ENCODE measurements at places on chromosomes 12 and 14. TPM values are rescaled to one million over a fixed set of nuclear protein-coding genes. Genes with fewer than 3 reads are reported as not detected.

COX8C gene
- not detected for total RNA-seq

PHETA1 gene
- total RNA-seq: 2.9 TPM

SLC5A8 gene
- not detected for total RNA-seq

SETD3 gene
- 64.4 TPM for total RNA-seq

TDG gene
- 32.5 TPM for total RNA-seq

KRT79 gene
- not detected for total RNA-seq

SLC25A47 gene
- not detected for total RNA-seq

CCDC88C gene
- total RNA-seq: 206 TPM

REM2 gene
- total RNA-seq: 1.2 TPM

LRRC10 gene
- not detected for total RNA-seq

FAR2 gene
- 16.9 TPM for total RNA-seq

OR4N5 gene
- total RNA-seq: not detected

NKX2-1 gene
- not detected for total RNA-seq

PRIMA1 gene
- total RNA-seq: not detected

ZNF891 gene
- 4.0 TPM for total RNA-seq

FGD4 gene
- 1.4 TPM for total RNA-seq

TMEM132C gene
- total RNA-seq: not detected

FZD10 gene
- not detected for total RNA-seq

GPR137C gene
- 0.45 TPM for total RNA-seq

USP5 gene
- 84.8 TPM for total RNA-seq

KRT83 gene
- not detected for total RNA-seq

DDX23 gene
- 135 TPM for total RNA-seq

NRDE2 gene
- 25.4 TPM for total RNA-seq

EIF2S3B gene
- total RNA-seq: 0.89 TPM

OTUB2 gene
- total RNA-seq: 0.60 TPM

DDX47 gene
- 56.3 TPM for total RNA-seq

EML1 gene
- 0.69 TPM for total RNA-seq

FOXG1 gene
- total RNA-seq: not detected

MTA1 gene
- 132 TPM for total RNA-seq

ABCC9 gene
- not detected for total RNA-seq

STXBP6 gene
- not detected for total RNA-seq

COL2A1 gene
- total RNA-seq: not detected

GSG1 gene
- not detected for total RNA-seq

OTX2 gene
- total RNA-seq: not detected

PGF gene
- total RNA-seq: 0.28 TPM

TBC1D30 gene
- total RNA-seq: 0.17 TPM

SAMD4A gene
- 2.7 TPM for total RNA-seq

DAZAP2 gene
- 237 TPM for total RNA-seq

RITA1 gene
- 18.5 TPM for total RNA-seq

RTL1 gene
- not detected for total RNA-seq

SLC10A1 gene
- total RNA-seq: not detected

MYBPC1 gene
- not detected for total RNA-seq

CCDC177 gene
- total RNA-seq: not detected

KCNJ8 gene
- total RNA-seq: not detected

LHX5 gene
- total RNA-seq: not detected

KLRD1 gene
- 30.6 TPM for total RNA-seq

FBRSL1 gene
- total RNA-seq: 67.1 TPM

MOAP1 gene
- 31.6 TPM for total RNA-seq

FGF23 gene
- total RNA-seq: not detected

ARHGEF25 gene
- total RNA-seq: 1.3 TPM

ERBB3 gene
- total RNA-seq: 8.1 TPM

PEX5 gene
- total RNA-seq: 23.0 TPM

APAF1 gene
- 32.0 TPM for total RNA-seq

UNC79 gene
- total RNA-seq: not detected

REP15 gene
- total RNA-seq: 0.28 TPM

AKAP3 gene
- total RNA-seq: 3.8 TPM

PMCH gene
- not detected for total RNA-seq

NFE2 gene
- not detected for total RNA-seq

PTGER2 gene
- total RNA-seq: 119 TPM

SLC6A15 gene
- total RNA-seq: not detected

All from activated naive CD8-positive, alpha-beta T cell treated with anti-CD3 and anti-CD28 coated beads, Interleukin-2, amount 10 ng/mL, durations not matched to agents 7 days and 5 days (primary cell).